Progenitor cell of endocrine pancreas (in vitro differentiated cells): ENCODE measurements at places on chromosomes 4 and X.

DNA sequence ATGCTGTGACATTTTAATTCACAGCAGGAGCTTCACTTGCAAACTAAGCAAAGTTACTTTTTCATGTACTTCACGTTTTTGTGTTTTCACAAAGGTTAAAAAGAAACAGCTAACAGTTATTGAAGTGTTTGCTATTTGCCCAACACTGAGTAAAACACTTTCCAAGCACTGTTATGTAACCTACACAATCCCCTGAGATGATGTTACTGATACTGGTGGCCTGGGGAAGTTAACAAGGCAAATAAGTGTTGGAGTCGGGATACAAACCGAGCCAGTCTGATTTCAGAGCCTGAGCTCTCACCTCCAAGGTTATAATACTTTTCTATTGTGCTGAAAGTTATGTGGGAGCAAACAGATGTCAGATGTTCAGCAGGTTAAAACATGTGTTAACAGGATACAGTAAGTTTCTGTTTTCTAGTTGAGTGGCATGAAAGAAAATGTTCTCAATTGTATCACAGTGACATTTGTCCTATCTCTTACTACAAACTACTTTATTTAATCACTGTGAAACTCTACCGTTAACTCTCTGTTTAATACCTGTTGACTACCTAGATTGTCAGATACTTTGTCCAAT is 3.9 kb upstream of the CXCL13 start:
- DNase-seq = no peak

DNA sequence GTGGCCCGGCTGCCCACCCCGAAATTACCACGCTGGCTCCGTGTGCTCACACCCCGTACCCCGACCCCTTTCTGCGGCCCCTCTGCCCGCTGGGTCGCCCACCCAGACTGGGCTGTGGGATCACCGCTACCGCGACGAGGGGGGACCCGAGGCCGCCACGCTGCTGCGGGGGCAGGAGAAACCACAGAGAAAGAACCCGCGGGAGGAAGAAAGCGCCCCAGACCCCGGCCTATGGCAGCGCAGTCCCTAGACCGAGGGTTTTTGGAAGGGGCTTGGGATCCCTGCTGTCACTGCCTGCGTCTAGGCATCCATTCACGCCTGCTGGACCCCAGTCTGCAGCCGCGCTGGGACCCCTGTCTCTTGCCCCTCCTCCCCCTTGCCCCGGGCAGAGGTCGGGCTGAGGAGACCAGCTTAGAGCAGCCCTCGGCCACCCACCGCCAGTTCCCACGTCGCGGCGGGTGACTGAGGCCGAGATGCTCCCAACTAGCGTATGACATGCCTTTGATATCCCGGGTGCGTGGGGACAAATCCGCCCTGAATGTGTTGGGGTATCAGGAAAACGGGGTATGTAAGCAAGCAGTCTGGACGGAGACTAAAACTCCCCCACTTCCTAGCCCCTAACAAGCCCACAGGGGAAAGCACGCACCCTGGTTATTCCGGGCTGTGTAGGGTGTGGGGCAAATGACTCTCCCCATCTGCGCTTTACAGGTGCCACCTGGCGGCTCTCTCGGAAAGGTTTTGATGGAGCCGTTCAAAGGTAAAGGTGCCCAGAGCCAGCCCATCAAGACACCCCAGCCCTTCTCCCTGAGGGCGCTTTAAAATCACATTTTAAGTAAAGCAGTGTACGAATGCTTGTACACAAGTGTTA is 862 bp upstream of the INPP4B start:
- peak; percentile 37 for DNase-seq

- DNase-seq = no peak
These were observed 49.7 kb upstream of the TMEM164 start for GRCh38 chrX:109952985-109953905.

DNA sequence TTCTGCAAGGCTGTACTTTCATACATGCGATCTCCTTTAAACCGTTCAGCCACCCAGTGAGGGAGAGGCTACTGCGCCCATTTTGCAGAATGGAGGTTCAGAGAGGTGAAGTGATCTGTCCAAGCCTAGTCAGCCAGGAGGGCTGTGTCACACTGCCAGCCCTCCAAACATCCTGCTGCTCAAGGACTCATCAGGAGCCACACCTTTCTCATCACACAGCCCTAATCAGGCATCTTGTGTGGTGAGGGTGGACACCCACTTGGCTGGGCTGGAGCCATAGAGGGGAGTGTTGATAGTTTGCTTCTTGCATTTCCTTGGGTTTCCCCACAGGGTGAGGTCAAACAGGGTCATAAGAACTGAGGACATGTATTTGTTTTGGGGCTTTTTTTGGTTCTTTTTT is 5.4 kb upstream of the CXCR3 start:
- no peak for DNase-seq

GRCh38 chrX:11064851-11065600 is 46.1 kb upstream of the HCCS start:
- DNase-seq = no peak

- DNase-seq = no peak
These were observed 4.0 kb downstream of the DCX start for GRCh38 chrX:111407948-111408347.

DNA sequence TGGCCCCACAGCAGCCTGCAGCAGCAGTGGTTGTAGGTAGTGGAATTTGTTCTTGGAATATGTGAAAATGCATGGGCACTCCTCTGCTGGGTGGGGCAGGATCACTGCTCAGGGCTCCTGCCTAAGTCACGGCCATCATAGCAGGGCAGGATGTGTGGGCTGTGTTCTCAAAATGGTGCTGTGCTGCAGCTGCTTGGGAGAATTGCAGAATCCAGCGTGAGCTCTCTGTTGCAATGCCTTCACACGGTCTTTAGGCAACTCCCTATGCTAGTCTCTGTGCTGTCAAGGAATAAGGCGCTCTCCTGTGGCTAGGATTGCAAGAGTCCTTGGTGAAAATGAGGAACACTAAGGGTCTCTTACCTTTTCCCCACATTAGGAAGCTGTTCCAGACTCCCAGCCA is 42.9 kb downstream of the F8 start:
- no peak for DNase-seq

GRCh38 chr4:126753592-126753991 is 879.2 kb upstream of the INTU start:
- no peak for DNase-seq

GRCh38 chrX:40145001-40145922 is 47.5 kb upstream of the BCOR start:
- DNase-seq = no peak

DNA sequence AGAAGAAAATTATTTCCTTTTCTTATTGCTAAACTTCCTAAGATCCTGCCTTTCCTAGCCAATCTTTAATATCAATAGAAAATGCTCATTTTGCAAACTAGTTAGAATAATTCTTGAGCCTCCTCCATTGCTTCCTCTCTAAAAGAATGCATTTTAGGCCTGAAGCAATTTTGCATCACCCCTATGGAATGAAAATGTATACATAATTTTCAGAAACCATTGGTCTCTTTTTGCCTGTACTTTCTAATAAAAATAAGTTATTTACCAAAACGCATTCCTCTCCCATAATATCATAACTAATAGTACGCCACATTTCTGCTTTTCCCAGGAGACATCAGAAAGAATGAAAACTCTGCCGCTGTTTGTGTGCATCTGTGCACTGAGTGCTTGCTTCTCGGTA is 1.7 kb downstream of the MUC7 start:
- no peak for DNase-seq

GRCh38 chr4:151854731-151855130 is 93.9 kb upstream of the GATB start:
- no peak for DNase-seq

GRCh38 chrX:22674932-22675331 is 324.8 kb upstream of the DDX53 start:
- no peak for DNase-seq

- DNase-seq = peak; percentile 16
These were observed at the start of gene ASB9 for GRCh38 chrX:15269618-15270521. Gene ASB9, minus strand, starts transcription at chrX:15270083. Its CDS starts 209 bp downstream, at chrX:15269874.

- DNase-seq = no peak
These were observed 7.9 kb upstream of the ATRX start for GRCh38 chrX:77793946-77794345.

DNA sequence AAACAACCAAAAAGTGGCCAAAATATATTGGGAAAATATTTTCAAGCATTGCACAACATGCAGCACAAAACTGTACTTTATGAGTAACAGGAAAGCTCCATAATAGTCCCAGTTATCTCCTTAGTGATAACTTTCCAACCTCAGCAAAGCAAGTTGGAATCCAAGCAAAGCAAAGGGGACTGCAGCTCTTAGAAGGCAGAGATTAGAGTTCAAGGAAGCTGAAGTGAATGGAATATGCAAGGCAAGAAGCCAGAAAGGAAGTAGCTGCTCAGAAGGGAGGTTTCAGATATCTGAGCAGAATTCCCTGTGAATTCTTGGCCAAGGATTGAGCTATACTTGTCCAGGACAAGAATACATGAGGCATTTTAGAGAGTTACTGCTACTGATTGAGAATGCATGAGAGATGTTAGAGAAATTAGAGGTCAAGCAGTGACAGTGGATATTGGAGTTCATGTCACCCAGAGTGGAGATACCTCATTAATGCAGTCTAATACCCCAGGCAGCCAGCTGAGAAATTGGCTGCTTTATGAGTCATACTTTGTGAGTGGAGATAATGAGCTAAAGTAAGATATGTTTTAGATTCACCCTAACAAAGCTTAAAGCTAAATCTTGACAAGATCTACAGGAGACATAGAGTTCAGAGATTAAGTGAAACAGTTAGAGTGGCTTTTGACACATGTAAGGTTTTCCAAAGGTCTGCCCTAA is 102.8 kb downstream of the INPP4B start:
- DNase-seq = no peak
